ENCODE measurements at places on chromosomes 16 and 17.
A peak's percentile ranks its signal among the peaks of the same experiment; 100 is the strongest.

DNA sequence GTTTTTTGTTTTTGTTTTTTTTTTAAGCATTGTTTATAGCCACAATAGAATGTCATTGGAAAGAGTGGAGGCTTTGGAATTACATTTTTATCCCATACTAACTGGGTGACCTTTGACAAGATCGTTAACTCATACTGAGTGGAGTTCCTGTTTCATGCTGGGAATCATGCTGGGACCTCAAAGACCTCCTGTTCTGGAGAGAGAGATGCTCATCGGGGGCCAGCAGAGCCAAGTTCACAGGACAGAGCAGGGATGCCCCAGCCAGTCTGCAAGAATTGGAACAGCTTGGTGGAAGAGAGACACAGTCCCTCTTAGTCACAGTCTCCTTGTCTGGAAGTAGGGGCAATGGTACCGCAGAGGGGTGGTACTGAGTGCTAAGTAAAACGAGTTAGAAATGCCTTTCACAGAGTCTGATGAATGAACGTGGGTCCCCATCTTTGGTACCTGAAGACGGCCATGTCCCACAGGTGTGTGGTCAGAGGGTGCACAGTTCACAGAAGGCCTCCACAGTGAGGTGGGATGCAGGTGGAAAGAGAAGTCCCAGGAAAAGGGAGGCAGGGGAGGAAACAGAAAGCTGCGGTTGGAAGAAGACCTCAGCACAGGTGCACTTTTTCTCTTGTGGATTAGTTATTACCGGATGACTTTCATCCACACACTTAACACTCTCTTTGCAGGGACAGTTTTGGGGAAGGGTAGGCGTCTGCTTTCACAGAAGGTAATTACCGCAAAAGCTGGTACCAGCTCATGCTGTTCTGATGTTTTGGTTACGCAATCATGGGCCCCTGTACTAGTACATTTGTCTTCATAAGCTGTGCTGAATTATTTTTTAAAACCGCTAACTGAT is 147.8 kb downstream of the PRKCA start:
- no peak for DNase-seq

- DNase-seq = no peak
Observed at GRCh38 chr17:82645516-82645915, 2.7 kb downstream of the WDR45B start.

DNA sequence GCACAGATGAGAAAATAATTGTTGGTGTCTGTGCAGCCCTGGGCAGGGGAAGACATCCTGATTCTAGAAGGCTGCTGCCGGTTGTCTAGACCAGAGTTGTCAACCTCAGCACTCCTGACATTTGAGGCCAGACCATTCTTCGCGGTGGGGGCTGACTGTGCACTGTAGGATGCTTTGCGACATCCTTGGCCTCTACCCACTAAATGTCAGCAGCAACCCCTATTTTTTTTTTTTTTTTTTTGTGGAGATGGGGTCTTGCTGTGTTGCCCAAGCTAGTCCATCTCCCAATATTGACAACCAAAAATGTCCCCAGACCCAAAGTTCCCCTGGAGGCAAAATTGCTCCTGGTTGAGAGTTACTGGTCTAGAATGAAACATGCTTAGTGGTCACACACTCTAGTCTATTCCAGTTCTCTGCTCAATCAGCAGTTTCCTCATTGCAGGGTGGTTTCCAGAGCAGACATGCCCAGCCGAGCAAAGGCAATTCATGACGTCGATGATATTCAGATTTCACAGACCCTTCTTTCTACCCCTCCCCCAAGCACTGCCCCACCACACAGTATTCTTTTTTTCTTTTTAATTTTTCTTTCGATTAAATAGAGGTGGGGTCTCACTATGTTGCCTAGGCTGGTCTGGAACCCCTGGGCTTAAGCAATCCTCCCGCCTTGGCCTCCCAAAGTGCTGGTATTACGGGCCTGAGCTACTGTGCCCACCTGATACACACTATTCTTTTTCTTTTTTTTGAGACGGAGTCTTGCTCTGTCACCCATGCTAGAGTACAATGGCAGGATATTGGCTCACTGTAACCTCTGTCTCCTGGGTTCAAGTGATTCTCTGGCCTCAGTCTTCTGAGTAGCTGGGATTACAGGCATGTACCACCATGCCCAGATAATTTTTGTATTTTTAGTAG is 9.0 kb downstream of the C17orf99 start:
- no peak for DNase-seq

DNA sequence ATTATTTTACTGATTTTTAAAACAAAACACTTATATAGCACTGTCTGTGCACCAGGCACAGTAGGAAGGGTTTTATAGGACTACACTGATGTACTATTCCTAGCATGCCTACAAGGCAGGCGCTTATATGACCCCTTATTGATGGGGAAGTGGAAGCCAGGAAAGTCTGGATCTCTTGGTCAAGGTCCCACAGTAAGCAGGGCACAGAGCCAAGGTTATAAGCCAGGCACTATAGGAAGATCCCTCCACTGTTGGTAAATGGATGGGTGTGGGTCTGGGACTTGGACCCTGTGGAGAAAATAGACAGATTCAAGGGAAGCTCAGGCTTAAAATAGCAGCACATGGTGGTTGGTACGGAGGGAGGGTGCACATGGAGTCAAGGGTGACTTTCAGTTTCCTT is 59.1 kb upstream of the PLCG2 start:
- no peak for DNase-seq

- no peak for DNase-seq
Observed at GRCh38 chr17:77874303-77875050, 84.0 kb upstream of the TNRC6C start.

- no peak for DNase-seq
Observed at GRCh38 chr16:27676839-27677238, 126.9 kb downstream of the KATNIP start.

DNA sequence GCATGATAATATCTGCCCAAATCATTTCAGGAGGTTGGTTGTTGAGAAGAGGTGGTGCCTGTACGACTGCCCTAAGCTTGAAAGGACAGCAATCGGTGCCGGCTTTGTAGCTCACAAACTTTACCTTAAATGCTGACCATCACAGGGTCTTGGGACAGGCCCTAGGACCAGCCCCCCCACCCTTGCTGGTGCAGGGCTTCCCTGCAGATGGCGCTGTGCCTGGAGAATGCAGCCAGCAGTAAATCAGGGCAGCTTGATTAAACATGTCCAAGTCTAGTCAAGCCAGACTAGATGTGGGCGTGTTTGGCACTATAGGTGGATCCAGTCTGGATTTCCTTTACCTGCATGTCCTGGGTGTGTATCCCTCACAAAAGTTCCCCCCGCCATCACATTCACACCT is 135.5 kb upstream of the CRHR1 start:
- no peak for DNase-seq

DNA sequence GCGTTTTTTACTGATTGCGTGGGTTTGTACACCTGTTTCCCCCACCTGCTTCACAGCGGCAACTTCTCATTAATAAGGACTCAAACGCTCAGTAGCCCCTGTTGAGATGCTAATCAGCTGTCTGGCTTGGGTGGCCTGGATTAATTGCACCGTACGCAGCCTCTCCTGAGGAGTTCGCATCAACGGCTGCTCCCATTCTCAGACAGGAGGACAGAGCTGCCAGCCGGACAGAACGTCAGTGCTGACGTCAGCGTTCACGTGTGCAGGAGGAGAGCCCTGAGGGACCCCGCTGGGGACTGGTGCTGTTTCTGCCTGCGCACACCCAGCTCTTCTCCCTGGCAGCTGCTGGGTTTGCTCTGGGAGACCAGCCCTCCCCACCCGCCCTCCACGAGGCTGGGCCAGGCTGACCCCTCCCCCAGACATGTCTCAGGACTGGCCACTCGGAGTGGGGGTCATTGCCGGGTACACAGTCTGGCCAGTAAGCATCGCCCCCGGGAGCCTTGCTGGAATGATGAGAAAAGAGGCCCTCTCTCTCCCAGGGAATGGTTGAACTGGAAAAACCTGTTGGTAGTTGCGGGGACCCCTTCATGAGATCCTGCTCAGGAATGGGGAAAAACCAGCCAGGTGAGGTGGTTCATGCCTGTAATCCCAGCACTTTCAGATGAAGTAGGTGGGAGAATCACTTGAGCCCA is 5.7 kb upstream of the BANP start:
- peak; percentile 78 for DNase-seq

DNA sequence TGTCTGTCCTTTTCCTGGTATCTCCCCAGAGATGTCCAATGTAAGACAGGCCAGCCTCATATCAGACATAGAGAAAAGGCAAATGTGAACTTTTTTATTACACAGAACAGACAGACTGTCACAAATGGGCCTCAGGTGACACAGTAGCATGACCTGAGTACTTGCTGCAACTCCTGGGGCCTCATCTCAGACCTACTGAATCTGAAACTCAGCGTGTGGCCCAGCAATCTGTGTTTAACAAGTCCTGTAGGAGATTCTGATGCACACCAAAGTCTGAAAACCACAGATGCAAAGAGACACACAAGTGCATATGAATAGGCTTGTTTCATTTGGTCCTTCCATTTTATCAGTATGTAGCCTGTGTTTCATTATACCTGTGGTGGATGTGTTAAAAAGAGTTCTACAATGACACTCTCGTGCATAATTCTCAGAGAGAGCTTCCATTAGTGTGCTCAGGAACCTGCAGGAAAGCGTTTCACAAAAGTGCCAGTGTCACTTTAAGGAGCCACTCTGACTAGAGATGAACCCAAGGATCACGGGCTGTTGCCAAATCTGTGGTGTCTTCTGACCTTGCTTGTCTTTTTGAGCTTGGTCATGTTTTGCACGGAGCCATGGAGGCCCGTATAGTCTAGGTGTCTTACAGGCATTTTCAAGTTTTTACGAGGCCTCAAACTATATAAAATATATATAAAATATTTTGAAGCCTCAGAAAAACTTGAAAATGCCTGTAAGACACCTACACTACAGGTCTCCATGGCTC is 33.8 kb upstream of the NF1 start:
- DNase-seq = no peak

DNA sequence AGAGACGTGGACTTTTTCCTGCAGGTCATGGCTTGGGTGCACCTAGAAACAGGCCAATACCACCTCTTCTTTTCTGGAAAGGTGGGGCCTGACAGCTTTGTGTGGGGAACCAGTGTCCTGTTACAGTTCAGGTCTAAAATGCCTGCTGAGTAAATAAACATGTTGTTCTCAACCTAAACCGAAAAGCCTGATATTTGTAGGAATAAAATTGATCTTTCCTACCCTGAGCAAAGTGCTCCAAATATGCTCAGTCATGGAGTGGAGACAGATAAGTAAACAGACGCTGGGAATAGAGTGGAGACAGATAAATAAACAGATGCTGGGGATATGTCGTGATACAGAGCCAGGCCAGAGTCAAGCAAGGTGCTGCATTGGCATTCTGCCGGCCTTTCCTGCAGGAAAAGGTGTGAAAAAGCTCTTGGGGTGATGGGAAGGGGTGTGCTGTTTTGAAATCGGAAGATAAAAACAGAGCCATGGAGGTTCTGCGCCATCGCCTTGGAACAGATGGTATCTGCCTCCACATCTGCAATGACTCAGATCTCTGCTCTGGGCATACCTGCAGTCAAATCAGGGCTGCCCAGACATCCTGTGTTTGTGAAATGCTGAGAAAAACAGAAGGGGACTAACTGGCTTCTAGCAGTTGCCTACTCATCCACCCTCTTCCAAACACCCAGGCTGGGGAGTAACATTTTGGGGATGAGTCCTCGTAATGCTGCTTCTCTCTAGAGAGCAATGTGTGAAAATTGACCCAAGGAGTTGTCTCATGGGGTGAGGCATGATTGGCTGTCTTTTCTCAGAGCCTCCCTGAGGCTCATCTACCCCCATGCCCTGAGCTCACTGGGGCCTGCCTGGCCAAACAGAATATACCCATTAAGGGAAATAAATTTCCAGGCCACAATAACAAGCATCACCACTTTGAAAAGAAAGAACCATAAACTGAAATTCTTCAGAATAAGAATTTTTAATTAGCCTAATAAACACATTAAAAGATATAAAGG is 16.8 kb upstream of the TRPV2 start:
- no peak for DNase-seq

GRCh38 chr16:74713876-74714275 is 13.2 kb upstream of the MLKL start:
- no peak for DNase-seq

- DNase-seq = no peak
Observed at GRCh38 chr17:55988861-55989260, 164.4 kb upstream of the ANKFN1 start.

DNA sequence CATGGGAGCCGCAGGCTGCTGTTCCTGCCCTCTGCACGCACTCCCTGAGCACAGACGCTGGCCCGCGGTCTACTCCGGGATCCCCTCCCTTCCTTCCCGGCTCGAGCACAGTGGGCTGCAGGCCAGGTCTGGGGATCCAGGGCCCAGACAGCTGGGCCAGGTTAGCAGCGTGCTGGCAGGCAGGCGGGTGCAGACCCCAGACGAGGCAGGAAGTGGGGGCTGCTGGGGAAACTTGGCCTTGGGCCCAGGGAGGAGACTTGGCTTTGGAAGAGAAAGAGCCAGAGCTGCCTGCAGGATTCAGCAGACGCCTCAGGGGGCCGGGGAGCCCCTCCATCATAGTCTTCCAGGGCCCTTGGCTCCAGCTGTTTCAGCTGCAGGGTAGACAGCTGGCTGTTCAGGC is 30.2 kb upstream of the ABCC3 start:
- DNase-seq = peak; percentile 95

GRCh38 chr17:64974750-64975317 is 55.6 kb upstream of the LRRC37A3 start:
- no peak for DNase-seq

GRCh38 chr16:58906981-58907715 is 173.0 kb upstream of the GOT2 start:
- no peak for DNase-seq

DNA sequence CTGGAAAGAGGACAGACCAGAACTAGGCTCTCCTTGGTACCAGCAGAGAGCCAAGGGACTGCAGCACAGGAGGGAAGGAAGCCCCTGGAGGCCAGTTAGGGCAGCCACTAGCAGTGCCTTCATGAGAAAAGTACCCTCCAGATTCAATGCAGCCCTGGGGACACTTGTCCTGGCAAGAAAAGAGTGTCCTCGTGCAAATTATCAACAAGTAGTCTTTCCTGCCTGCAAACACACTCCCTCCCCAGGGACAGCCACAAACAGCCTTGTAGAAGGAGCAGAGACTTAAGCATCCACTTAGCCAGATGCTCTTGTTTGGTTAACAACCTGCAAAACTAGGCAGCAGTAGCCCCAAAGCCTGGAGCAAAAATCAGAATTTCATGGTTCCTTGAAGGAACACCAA is 24.3 kb downstream of the CENPV start:
- no peak for DNase-seq

All from stomach (tissue), 19 donors.